ENCODE measurements at places on chromosomes 12 and 14.

- no peak for DNase-seq
Measured at GRCh38 chr12:76037130-76038103, 5.8 kb upstream of the PHLDA1 start.

DNA sequence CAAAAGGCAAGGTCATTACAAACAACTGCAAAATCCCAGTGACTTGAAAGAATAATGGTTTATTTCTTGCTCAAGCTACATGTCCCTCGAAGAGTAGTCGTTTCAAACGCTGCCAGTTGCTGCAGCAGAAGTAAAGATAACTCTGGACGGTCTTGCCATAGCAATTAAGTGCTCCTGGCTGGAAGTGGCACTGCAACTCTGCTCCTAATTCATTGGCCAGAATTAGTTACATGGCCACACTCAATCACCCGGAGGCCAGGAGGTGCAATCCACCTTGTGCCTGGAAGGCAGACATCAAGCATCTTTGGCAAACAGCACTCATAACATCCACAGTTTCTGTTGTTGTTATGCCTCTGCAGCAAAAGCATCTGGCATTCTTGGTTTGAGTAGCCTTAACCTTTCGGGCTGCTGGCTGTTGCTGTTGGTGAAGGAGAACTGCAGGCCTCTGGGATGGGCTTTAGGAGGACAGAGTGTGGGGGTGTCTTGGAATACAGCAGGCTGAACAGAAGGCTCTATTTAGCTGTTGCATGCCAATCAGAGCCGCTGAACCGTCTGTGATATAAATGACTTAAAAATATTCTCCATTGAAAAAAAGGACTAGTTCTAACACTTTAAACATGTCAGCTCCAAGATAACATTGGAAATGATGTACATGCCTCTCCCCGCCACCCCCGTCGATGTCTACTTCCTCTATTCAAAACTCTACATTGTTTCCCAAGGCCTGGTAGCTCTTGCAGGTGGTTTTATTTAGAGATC lies 123.5 kb upstream of the DYRK2 start:
- no peak for DNase-seq

GRCh38 chr14:103714063-103714724 lies 1.1 kb downstream of the XRCC3 start:
- no peak for DNase-seq

DNA sequence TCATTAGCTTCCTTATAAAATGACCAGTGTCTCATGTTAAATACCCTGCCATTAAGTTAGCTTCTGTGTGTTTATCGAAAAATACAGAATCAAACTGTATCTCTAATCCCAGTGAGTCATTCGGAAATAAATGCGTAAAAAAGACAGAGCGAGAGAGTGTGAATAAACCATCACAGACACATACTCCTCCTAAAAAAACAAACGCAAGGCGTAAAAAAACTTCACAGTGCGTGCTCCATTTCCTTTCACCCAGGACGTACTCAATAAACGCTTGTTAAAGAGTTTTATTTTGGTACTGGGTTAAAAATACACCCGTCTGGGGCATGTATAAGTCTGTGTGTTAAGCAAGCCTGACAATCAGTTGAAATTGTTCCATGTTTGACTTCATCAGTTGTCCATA lies 58.8 kb upstream of the ISM2 start:
- no peak for DNase-seq

- no peak for DNase-seq
Measured at GRCh38 chr14:23568600-23569331, 1.2 kb upstream of the AP1G2 start.

DNA sequence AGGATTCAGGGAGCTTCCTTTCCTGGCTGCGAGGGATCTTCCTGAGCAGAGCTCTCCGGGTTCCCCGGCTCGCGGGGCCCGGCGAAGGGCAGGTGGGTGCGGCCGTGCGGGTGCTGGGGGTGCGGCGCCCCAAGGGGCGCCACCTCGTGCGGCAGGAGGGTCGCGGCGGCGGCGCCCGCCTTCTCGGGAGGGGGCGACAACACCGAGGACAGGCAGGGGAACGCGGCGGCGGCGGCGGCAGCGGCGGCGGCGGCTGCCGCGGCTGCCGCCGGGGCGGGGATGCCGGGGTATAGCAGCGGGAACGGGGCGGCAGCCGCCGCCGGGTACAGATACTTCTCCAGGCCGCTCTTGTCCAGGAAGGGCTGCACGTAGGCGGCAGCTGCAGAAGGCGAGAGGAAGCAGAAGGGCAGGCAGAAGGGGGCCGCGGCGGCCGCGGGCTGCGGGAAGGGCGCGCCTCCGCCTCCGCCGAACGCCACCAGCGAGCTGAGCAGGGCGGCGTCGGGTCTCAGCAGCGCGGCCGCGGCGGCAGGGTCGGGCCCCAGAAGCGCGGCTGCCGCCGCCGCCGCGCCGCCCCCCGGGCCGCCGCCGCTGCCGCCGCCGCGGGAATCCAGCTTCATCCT lies 2.7 kb downstream of the BHLHE41 start:
- DNase-seq = no peak

GRCh38 chr14:35858521-35859209 lies 32.5 kb downstream of the BRMS1L start:
- DNase-seq = no peak

GRCh38 chr12:60920841-60921495 lies 1325.1 kb downstream of the SLC16A7 start:
- no peak for DNase-seq

DNA sequence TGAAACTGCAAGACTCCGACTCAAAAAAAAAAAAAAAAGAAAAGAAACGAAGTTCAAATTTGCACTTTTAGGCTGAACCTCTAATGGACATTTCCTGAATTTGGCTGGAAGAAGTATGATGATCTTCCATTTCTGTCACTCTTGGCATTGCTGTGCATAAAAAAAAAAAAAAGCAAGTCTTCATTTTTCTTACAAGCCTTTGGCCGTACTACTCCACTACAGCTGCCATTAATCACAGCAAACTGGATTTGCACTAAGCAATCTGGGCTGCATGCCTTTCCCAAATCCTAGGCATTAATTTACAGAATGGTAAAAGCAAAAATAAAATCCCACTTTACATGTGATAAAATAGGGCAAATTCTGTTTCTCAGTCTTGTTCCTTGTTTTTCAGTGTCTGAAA lies 7.1 kb downstream of the CSRP2 start:
- no peak for DNase-seq

- DNase-seq = no peak
Measured at GRCh38 chr14:87805315-87805723, 187.7 kb downstream of the GALC start.

DNA sequence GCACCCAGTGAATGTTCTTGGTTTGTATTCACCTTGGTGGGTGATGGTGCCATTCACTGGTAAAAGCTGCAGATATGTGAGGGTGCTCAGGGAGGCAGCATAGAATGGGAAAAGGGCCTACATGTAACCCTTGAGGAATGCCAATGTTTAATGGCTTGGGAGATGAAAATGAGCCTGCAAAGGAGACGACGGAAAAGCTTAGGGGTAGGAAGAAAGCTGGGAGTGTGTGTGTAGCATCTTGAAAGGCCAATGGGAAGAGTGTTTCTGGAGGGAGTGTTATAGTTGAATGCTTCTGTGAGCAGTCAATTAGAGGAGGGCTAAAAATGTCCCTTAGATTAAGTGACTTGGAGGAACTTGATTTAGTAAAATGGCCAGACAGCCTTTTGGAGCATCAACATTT lies 24.9 kb downstream of the PPM1A start:
- DNase-seq = no peak

DNA sequence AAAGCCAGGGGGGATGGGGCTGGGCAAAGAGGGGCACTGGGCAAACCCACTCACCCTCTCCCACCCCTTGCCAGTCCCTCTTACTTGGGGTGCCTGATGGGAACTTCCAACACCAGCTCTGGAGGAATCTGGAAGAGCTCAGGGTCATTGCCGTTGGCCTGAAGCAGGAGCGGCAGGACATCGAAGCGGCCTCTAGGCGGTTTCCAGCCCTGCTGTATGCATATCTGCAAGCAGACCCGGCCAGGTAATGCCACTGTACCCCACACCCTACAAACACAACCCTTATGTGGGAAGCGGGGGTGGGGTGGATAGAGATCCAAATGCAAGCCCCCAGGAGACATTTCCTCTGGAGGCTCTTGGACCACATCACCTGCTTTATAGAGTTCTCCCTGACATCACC lies 83.6 kb downstream of the NOS1 start:
- no peak for DNase-seq

DNA sequence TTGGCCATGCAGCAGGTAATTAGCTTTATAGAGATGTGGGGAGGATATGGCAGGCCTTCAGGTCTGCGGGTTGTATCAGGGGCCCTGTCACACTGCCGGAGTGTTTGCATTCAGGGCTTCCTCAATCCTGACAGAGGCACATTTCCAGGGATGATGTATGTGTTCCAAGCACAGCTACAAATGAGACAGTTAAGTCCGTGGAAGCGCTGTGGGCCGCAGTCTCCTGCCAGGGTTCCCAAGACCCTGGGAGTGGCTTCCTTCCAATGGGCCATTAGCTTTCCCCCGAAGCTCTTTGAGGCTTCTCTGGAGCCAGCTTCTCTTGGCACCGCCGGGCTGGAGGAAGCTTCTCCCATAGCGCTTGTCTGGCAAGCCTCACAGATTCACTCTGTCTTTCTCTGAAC lies 1524.7 kb upstream of the TMEM132C start:
- DNase-seq = no peak

DNA sequence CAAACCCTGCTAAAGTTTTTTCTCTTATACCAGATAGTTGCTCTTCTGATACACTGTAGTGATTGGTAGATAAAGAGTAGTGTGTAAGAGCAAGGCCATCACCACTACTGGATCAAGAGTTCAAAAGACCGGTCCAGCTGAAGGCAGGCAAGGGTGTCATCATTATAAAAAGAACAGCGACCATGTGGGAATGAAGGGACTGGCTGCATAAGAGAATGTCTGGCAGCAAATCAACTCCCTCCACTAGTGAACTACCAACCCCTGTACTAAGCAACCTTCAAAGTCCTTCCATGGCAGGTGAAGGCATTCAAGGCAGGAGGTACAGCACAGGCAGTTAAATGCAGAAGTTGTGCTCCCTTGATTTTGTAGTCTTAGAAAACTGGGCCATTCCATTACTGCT lies 53.5 kb downstream of the EGLN3 start:
- DNase-seq = no peak

DNA sequence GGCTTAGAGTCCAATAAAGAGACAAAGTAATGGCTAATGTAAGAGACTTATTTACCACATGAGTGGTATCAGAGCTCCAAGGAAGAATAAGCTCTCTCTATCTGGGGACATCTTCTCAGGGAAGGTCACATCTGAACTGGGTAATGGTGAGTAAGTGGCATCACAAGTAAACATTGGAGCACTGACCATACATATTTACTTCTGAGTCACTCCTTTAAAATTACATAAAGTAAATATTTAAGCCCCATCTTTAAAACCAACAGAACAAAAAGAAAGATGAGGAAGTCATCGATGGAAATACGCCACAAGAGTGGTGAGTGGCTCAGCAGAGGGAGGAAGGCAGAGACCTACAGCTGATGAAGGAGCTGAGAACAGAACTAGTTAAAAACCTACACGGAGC lies 159.9 kb downstream of the DUSP6 start:
- DNase-seq = no peak

- DNase-seq = no peak
Measured at GRCh38 chr12:98369581-98369980, 145.8 kb upstream of the TMPO start.

Data from vagina (tissue), 2 donors.